ENCODE measurements at places on chromosomes 4 and X.

DNA sequence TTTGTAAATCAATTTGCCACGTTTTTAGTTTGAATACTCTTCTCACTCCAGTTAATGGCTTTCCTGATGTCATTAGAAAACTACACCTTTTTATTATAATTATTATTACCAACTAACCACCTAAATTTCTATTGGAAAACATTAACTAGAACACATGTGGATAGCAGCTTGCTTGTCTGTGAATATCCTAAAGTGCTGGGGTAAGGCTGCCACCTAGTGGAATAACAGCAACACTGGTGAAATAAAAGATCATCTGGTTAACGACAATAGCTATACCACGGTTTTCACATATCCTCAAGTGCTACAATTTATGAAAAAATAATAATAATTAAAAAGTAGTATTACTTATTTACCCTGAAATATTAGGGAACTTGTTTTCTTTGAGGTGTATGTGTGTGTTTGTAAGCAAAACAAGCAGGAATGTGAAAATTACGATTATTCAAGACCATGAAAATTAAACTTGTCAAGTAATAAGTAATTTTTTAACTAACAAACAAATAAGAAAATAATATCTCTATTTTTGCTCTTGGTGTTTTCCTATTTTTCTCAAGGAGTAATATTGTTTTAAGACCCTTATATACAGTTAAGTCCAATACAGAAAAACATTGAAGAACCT is 130.1 kb upstream of the TECRL start:
- DNase-seq = peak; percentile 72

- no peak for DNase-seq
Measured at GRCh38 chrX:19883878-19884277, 3.5 kb downstream of the SH3KBP1 start.

DNA sequence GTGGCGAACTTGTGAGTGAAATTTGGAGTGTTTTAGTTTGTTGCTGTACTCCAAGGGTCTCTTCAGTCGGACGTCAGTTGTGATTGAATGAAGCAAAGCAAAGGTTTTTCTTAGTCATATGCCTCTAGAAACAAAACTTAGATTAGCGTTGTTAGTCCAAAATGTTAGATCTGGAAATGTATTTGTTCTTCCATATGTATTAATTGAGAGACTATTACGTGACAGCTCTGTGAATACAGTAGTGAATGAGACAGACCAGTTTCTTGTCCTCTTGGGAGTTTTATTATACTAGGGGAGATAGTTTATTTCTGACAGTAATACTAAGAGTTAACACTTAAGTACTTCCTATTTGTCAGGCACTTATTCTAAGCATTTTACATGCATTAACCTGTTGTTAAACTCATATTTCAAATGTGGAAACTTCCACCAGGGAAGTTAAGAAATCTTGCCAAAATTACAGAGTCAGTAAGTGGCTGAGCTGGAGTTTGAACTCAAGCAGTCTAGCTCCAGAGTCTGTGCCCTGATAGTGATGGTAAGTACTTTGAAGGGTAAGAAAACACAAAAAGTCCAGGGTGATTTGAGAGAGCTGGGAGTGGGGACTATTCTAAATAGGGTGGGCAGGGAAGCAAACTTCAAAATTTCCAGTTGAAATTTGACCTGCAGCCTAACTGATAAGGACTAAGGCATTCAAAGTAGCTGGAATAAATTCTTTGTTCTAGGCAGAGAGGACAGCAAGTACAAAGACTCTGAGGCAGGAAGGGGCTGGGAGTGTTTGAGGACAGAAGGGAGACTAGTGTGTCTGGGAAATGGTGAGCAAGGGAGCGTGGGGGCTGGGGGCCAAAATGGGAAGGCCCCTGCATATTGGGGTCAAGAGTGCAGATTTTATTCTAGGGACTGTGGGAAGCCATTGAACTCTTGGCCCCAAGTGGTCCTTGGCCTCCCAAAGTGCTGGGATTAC is 17.0 kb downstream of the ADD1 start:
- no peak for DNase-seq

GRCh38 chrX:85244450-85245211 is 840 bp downstream of the ZNF711 start:
- no peak for DNase-seq

- no peak for DNase-seq
Measured at GRCh38 chrX:72408885-72409284, 103.2 kb upstream of the CITED1 start.

- DNase-seq = no peak
Measured at GRCh38 chrX:13401724-13402123, 81.9 kb upstream of the ATXN3L start.

GRCh38 chr4:102355748-102356147 is 10.5 kb upstream of the SLC39A8 start:
- DNase-seq = no peak

DNA sequence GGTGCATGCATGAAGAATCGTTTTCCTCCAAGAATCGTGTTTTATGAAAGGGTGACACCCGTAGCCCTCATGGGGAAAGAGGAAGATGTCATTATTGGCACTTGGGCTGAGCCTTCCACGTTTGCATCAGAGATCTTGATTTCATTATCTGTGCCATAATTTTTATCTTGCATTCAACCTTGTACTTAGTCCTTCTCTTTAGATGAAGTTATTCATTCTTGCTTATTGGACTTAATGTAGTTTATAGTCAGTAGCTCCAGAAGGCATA is 66.8 kb downstream of the GAB1 start:
- DNase-seq = no peak

DNA sequence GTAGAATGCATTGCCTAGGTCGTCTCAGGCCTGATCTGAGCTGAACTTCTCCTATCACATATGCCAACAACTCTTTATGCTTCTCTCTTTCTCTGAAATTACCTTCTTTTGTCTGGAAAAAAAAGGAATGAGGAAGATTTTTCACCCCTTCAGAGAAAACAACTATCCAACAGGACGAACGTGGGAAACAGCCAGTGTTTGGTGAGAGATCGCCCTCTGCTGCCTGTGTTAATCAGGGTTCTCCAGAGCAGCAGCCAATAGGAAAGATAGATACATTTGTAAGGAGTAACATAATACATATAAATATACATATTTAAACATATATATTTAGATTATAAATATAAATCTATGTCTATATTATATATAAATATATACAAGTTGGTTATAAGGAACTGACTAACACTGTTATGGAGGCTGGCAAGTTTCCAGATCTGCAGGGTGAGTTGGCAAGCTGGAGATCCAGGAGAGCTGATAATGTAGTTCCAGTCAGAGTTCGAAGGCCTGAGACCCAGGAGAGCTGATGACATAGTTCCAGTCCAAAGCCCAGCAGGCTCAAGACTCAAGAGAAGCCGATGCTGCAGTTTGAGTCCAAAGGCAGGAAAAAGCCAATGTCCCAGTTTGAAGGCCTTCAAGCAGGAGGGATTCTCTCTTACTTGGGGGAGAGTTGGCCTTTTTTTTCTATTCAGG is 13.3 kb downstream of the CETN2 start:
- no peak for DNase-seq

GRCh38 chr4:121688701-121689100 is 8.1 kb downstream of the ANXA5 start:
- no peak for DNase-seq

GRCh38 chr4:87838890-87839591 is 6.3 kb downstream of the MEPE start:
- no peak for DNase-seq

DNA sequence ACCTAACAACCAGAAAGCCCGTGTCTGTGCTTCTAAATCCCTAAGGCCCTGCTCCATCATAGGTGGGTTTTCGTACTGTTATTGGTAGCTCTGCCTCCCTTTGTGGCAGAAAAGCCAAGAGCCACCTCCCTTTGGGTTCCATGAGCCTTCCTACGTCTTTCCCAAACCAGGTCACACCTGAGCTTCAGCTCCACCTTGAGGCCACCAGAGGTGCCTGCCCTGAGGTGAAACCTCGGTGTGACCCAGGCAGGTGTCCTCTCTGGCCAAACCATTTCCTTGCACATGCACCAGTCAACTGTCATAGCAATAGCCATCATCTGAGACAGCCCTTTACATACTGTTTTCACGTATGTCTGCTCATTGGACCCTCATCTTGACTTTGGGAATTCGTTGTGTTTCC is 188.0 kb upstream of the RBPJ start:
- DNase-seq = no peak

DNA sequence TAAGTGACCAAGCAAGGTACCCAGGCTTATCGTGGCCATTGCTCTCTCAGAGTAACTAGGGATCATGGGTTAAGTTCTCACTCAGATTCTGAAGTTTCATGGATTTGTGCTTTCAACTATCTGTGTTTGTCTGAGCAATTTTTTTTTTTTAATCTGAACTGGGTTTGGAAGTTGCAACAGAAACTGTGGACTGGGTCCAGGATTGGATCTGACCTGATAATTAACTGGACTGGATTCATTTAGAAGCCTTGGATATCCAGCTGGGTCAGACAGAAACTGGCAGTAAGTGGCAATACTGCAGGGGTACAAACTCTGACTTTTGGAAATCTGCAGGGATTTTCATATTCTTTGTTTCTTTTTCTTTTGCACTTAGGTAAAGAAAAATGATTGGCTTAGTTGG is 38.7 kb upstream of the FGF2 start:
- DNase-seq = no peak

- DNase-seq = no peak
Measured at GRCh38 chr4:139522457-139522856, 33.6 kb downstream of the SETD7 start.

- DNase-seq = no peak
Measured at GRCh38 chrX:23822841-23823240, 39.9 kb downstream of the SAT1 start.

- no peak for DNase-seq
Measured at GRCh38 chr4:52618795-52619590, 40.1 kb downstream of the USP46 start.

DNA sequence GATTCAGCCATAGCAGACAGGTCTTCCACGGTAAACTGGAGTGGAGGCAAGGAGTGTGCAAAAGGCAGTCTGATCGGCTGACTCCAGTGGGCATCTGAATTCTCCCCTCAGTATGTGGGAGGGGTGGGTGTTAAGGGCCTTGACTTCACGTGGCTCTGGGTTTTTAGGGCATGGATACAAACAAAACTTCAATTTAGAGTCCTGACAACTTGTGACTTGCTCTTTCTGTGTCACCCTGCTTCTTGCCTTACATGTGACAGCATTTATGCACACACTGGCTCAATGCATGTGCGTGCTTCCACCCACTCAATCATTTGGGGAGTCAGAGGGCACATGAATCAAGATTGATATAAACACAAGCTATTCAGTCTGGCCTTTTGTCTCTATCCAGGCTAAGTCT is 17.5 kb downstream of the PLP1 start:
- DNase-seq = no peak

DNA sequence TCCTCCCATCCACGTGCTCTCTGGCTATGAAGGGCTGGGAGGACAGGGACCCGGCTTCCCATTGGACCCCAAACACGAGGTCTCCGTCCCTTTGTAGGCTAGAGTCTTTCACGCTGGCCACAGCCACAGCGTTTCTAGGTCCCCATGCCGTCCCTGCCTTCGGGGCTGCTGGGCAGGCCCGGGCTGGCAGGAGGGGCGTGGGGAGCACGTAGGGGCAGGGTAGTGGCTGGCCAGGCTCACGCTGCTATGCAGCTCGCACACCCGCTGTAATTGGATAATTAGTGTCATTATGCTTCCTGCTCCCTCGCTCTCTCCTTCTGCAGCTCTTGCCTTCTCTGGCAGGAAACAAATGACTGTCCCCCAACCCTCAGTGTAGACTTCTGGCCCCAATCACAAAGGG is 9.8 kb downstream of the ATP2B3 start:
- no peak for DNase-seq

DNA sequence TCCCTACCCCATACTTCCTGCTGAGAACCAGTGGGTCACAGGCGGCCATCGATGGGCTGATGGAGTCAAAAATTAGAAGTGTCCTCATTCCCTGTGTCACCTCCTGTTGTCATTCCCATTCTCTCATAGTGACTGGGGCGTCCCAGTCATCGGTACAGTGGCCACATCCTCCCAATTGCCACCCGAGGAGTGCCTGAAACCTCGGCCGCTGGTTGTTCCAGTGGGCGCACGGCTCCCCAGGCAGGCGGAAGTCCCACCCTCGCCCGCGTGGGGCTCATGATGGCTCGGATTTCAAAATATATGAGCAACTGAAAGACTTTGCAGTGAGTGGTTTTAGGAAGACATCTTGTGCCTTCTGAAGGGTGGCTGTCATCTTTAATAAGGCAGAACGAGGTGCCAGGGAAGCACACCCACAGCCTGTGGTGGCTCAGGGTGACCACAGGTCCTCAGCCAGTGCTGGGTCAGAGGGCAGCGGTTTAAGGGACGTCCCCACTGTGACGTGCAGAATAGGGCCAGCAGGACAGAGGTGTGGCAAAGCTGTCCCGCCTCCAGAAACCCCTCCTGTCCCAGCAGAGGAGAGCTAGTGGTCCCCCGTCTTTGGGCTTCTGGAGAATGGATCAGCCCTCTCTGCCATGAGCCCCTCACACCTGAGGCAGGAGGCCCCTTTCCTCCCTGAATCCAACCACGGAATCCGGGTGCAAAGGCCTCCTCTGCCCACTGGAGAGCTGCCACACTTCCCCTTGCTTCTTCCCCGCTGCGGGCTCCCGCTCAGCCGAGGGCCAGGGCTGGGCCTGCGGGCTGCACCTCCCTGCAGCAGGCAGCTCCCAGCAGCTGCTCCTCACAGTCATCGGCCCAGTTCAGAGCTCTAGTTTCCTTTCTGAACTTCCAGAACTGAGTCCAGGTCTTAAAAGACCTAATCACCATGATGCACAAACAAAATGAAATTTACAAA is 90.4 kb downstream of the ABLIM2 start:
- no peak for DNase-seq

DNA sequence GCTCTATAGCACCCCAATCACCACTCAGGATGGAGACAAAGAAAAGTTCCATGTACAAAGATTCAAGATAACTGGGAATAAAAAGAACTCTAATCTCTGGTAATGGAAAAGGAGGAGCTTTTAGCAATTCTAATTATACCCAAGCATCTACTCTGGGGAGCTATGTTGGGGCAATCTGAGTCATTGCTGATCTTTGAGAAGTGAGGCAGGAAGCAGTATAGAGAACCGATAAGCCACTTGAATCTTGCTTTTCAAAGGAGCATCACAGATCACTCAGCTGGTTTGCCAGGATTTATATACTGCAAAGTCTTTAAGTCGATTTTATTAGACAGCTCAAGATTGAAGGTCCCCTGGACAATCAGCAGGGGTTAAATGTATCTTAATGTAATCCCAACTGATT is 220.0 kb downstream of the ENOX2 start:
- no peak for DNase-seq

DNA sequence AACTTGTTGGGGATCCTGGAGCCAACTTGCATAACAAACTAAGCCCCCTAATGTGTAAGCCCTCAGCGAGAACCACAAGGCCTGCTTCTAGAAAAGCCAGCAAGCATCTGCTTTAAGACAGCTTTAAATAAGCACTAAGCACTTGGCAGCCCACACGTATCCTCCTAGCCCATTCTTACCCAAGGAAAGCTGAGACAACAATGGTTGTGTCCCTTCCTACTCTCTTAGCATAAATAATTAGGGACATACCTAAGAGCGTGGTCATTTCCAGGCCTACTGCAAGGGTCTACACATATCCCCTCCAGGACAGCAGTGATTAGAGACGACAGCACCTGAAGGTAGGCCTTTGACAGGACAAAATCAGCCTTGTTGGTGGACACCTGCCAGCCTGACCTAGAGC is 322.8 kb upstream of the PPARGC1A start:
- no peak for DNase-seq

- no peak for DNase-seq
Measured at GRCh38 chr4:121838136-121838535, 14.5 kb upstream of the CCNA2 start.

GRCh38 chrX:17798921-17799320 is 61.6 kb downstream of the SCML1 start:
- no peak for DNase-seq

Measured in mucosa of gallbladder (tissue), 1 donor.